ENCODE measurements at places on chromosomes 13 and 19.

DNA sequence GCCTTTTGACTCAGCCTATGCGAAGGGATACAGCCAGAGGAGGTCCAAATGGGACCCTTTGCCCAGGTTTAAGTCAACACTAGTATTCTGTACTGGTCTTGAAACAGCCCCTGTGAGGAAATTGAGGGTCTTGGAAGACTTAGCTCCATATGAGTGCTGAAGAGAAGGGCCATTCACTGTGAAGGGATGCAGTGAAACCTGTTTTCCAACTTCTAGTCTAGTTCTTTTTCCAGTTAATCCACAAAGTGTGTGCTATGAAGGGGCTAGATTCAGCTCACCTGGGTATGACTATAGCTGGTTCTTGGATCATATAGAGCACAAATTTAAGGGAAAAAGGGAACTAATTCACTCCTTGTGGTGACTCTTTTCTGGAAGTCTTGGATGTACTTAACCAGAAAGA lies 4.0 kb downstream of the ZBTB32 start:
- no peak for DNase-seq

DNA sequence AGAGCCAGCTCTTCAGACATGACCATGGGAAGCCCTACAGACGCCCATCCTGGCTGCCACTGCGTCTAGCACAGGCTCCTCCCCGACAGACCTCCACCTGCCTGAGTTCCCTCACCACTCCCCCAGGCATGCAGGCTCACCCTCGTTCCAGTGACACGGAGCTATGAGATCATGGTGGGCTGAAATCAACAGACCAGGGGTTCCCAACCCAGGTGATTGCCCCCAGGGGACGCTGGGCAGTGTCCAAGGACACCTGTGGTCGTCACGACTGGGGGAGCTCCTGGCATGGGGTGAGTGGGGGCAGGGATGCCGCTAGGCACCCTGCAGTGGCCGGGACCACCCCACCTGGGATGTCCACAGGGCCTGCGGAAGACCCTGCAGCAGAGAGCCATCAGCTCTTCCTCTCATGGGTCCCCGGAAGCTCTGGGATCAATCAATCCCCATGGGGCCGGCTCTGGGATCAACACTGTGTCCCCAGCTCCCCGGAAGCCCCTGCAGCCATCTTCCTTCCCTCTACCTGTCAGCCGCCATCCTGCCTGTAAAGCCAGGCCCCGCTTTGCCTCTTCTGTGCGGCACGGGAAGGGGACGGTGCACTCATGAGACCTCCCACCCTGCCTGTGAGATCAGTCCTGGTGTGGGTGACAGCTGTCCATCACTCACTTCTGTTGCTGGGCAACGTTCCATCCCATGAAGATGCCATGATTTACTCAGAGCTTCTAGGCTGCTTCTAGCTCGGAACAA lies 12.8 kb upstream of the MADCAM1 start:
- DNase-seq = no peak

GRCh38 chr13:102035969-102036368 lies 365.9 kb downstream of the FGF14 start:
- no peak for DNase-seq

DNA sequence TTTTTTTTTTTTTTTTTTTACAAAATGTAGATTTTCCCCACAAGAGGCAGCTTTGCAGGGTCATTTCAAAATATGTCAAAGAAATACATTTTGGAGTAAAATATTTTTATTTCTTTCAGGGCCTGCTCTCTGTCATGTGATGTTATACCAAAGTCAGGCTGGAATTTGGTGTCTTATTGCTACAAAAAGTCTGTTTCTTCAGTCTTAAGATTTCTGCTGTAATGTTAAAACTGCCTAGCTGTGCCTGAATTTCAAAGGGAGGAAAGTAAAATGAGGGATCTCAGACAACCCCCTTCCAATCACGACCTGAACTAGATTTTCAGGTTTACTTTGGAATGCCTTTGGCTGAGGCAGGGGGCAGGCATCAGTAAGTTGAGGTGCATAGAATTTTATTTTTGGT lies 12.8 kb upstream of the GTF2F2 start:
- DNase-seq = no peak

DNA sequence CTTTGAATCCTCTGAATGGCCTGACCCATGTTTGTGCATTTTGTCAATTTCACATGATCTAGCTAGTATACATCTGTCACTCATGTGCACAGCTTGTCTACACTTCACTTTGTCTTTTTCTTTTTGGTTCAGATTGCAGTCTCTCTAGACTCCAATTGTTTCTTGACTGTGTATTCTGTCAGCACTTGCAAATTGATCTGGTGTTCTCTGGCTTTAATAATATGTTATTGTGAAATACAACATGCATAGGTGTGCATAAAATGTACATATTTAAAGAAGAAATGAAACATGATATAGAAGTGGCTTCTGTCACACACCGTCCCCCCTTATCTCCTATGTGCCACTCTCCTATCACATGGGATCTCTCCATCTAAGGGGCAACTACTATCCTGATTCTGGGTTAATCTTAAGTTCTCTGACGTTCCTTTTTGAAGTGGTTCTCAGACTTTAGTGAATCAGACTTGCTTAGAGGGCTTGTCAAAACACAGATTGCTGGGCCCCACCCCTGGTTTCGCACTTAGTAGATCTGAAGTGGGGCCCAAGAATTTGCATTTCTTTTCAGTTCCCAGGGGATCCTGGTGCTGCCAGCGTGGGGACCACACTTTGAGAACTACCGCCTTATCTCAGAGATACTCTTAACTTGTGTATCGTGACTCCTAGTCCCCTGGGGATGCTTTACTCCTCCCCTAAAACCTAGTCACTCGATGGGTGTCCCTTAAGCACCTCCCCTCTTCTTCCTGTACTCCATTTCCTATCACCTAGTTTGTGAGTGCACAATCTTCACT lies 5.8 kb downstream of the KRTDAP start:
- DNase-seq = peak; percentile 36

DNA sequence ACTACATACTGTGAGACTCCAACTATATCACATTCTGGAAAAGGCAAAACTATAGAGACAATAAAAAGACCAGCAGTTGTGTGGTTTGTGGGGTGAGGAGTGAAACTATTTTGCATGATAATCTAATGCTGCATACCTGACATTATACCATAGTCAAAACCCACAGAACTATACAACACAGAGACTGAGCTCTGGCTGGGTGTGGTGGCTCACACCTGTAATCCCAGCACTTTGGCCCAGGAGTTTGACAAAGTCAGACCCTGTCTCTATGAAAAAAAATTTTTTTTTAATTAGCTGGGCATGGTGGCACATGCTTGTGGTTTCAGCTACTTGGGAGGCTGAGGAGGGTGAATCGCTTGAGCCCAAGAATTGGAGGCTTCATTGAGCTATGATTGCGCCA lies 11.9 kb downstream of the ZNF541 start:
- DNase-seq = no peak

DNA sequence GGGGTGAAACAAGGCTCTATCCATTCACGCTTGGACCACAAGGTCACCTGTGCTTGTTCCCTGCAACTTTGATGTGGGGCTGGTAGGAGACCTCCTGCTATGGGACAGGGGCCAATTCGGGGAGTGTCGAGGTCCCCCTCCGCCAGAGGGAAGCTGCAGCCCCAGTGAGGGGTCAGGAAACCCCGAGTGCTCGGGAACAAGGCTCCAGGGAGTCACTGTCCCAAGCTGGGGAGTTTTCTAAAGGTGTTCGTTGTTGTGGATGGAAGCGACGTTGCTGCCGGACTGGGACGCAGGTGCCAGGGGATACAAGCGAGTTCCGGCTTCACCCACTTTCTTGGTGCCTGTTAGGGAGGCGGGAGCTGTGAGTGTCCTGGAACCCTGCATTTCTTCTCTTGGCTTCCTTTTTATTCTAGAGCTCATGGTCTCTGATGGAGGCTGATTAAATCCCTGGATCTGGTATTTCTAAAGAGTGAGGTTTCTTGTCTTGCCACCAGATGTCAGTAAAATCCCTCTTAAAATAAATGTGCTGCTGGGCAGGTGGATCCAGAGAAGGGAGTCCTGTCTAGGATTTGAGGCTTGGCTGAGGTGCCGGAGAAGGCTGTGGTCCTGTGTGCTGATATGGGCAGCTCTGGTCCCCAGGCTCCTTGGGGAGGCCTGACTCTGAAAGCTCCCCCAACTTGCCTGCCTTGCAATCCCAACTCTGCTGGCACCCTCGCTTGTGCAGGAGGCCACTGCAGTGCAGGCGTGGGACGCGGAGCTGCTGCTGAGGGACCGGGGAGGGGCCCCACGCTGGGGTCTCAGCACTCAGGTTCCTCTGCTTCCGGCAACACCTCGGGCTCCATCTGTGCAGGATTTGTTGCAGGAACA lies 153.9 kb downstream of the TEX29 start:
- peak; percentile 60 for DNase-seq
